NCI-H2107 (cell line): ENCODE measurements at places on chromosomes 2 and 18.
A peak's percentile ranks its signal among the peaks of the same experiment; 100 is the strongest.

- no peak for DNase-seq
Observed at GRCh38 chr2:167784084-167784425, 463.3 kb downstream of the STK39 start.

- DNase-seq: no peak
Observed at GRCh38 chr2:70934981-70935380, 719 bp upstream of the ATP6V1B1 start.

DNA sequence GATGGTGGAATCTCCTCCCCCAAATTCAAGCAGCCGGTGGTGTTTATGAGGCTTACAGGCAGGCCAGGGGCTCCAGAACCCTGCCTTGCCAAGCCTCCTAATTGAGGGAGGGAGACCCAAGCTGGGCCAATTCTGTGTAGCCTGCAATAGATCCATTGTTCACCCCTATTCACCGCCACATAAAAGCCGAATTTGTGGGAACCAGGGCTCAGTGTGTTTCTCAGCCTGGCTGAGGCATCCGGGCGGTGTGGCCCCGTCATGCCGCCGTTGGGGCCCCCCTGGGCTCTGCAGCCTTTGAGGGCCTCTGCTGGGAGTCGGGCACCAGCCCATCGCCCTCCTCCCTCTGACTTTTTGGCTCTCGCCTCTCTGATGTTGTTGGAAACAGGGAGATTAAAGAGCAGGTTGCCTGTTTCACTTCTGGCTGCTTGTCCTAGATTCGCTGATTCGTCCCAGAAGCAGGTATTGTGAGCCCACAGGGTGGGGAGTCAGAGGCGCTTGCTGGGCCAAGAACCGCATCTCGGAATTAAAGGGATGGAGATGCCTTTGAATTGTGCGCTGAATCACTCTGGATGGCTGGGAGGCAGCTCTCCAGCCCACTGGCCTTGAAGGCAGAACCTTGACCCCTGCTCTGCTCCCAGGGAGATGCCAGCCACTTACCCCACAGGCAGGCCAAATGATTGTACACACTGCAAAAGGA is 14.7 kb upstream of the OTOS start:
- DNase-seq: no peak

DNA sequence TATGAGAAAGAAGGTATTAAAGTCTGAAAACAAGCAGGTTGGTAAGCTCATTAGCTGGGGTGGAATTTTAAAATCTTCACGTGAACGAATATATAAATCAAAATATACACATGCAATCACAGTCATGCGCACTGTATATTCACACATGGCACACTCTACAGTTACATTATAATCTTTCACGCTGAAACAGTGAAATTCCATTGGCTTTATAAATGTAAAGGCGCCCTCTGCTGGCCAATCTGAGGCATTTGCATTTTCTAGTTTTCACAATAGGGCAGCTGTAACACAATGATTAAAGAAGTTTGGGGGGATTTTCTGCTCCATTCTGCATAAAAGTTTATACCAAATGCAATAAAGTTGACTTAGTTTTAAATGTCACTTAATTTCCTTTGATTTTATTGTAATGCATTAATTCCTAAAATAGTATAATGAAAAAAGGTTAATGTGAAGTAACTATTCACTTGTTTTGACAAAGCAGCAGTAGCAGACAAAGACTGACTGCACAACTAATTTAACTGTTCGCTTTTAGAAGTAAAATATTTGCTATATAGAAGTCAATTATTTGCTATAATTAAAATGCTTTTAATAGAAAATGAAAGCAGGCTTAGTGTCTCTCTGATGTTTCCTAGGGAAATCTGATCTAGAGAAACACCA is 17.2 kb downstream of the IFIH1 start:
- peak; percentile 36 for DNase-seq

GRCh38 chr2:178804791-178805190 is 2.4 kb downstream of the TTN start:
- no peak for DNase-seq

DNA sequence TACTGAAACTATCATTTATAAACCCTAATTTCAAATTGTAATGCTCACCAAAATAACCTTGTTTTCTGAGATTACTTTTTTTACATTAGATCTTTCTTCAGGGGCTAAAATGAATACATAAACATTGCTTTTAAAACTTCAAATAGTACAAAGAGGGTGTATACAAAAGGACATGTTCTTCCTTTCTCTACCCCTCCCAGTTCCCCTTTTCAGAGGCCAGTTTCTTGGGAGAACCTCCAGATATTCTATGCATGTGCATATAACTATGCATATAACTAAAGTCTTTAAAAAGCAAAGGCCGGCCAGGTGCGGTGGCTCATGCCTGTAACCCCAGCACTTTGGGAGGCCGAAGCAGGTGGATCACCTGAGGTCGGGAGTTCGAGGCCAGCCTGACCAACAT is 10.6 kb upstream of the FAM117B start:
- DNase-seq: no peak

GRCh38 chr18:27449104-27449503 is 264.0 kb upstream of the CHST9 start:
- DNase-seq: no peak

GRCh38 chr2:99297994-99298393 is 3.0 kb downstream of the LYG1 start:
- no peak for DNase-seq

DNA sequence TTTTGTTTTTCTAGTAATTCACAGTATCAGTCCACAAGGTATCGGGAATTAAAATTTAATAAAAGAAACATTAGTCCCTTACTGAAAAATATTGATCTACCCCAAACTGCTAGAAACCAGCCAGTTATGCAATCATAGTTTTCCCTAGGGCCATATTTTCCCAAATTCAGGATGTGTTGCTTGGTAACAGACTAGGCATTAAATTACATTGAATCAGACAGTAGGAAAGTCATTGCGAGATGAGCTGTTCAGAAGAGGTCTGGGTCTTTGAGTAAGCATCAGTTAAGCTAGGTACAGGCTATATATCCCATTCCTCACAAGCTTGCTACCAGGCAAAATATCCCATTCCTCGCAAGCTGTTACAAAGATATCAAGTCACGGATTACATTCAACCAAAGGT is 123.0 kb upstream of the CCDC150 start:
- DNase-seq: no peak

DNA sequence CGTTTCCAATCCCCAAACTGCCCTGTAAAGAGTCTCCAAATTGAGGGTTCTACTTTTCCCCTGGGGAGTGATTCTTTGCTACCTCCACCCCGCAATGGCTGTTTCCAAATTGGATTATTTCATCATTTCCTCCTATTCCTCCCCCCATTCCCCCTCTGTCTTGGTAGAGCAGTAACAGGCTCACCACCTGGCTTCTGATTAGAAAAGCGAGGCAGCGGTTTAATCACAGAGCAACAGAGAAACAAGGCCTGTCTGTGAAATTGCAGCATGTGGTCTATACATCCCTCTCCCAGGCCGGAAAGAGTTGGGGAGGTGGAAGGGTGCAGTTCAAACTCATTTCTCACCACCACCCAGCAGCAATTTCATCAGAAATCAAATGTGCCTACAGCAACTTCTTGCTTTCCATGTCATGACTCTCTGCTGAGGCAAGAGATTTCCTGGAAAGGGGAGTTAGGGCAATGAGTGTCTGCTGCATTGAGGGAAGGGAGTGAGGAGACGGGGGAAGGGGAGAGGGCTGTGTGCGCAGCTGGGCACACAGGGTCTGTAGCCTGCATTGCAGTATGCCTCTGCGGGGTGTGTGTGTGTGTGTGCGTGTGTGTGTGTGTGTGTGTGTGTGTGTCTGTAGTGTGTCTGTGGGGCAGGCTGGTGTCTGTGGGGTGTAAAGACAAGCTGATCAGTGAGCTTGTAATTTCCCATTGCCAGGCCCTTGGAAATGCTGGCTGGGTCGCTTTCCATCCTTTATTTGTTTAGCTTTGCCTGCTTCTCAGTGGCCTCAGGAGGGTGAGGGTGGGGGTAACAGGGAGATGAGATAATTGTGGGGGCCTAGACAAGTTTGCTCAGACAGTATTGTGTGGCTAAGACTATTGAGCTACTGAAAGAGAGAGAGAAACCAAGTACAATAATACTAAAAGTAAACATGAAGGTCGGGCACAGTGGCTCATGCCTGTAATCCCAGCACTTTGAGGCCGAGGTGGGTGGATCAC is 13.5 kb upstream of the IGFBP2 start:
- DNase-seq: peak; percentile 52

- no peak for DNase-seq
Observed at GRCh38 chr2:209367075-209367747, 56.6 kb upstream of the MAP2 start.

DNA sequence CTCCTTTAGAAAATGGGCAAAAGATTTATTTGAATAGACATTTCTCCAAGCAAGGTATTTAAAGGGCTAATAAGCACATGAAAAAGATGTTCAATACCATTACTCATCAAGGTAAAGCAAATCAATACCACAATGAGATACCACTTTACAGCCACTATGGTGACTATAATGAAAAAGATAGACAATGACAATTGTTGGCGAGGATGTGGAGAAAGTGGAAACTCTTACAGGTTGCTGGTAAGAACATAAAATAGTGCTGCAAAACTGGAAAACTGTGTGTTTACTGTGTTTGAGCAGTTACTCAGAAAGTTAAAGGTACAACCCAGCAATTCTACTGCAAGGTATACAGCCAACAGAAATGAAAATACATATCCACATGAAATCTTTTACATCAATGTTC is 31.9 kb upstream of the RNU4ATAC start:
- DNase-seq: no peak

DNA sequence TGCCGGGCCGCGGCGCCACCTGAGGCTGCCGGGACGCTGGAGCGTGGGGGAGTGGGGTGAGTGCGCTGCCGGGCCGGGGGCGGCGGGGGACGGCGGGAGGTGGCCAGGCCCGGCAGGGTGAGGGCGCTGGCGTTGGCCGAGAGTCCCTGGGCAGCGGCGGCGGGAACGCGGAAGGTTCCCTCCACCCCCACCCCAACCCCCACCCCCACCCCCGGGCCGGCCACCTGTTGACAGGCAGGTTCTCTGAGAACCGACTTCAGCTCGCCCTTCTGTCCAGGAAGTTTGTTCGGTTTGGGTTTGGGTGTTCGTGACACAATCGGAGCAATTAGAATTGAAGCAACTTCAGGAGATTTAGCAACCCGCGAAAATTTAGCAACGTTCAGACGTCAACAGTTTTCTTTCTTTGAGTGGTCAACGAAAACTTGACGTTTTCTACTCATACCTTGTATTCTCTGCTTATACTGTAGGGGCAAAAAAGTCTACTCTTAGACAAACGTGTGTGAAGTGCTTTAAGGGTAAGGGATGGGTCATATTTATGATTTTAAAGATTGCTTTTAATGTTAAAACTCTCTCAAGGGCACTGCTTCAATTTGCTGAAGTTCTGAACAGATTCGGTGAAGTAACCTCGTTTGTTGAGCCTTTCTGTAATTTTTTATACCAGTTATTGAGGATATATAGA is 9.3 kb downstream of the OTX1 start:
- no peak for DNase-seq

GRCh38 chr2:38533180-38533579 is 69.5 kb downstream of the HNRNPLL start:
- no peak for DNase-seq

DNA sequence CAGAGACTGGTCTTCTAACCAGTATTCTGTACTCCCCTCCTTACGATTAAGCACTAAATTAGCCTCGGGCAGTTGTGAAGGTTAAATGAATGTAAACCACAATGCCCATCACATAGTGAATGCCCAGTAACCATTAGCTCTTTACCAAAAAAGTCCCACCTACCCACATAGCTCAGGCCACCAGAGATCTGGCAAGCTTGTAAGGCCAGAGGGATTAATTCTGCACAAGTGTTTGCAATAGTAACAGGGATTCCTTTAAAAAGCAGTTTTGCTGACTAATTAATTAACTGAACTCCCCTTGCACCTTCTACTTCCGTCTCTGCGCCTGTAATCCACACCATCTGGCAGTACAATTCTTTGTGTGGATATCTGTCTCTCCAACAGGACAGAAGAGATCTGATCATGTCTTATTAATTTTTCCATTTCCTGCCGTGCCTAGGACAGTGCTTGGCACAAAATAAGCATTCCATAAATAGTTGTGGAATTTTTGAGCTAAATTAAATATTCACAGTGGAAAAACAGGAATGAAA is 36.2 kb upstream of the IGFBP2 start:
- no peak for DNase-seq

- DNase-seq: no peak
Observed at GRCh38 chr2:148209603-148210002, 188.7 kb downstream of the MBD5 start.

DNA sequence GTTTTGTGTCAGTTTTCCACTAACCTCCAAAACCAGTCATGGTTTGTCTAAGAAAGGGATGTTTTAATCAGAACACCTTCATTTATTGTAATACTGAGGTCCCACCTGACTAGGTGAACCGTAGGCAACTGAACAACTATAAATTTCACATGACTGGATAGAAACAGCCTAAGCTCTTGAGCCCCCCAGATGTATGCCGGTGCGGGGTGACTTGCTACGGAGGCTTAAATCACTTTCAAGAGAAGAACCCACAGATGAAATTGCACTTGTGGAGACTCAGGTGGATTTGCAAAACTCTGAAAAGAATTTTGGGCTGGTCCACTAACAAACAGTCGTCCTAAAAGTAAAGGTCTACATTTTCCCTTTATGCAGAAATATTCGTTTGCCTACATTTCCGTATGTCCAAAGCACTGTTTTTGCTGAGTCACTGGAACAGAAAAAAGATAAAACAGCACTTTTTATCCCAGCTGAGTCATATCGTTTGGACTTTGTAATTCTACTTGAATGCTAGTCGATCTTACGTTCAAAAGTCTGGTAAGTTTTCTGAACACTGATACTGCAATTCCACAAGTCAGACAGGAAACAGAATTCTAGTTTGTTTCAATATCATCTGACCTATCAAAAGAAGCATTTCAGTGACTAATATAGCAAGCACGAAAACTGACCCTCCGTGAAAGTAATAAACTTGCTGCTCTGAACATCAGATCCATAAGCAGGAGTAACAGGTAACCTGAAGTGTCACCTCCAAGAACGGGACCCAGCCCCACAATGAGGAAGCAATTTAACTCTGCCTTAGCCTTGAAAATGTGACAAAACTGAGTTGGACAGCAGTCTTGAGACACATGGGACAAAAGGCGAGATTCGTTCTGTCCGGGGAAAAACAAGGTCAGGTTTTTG is 18.1 kb downstream of the ZNF516 start:
- DNase-seq: no peak

DNA sequence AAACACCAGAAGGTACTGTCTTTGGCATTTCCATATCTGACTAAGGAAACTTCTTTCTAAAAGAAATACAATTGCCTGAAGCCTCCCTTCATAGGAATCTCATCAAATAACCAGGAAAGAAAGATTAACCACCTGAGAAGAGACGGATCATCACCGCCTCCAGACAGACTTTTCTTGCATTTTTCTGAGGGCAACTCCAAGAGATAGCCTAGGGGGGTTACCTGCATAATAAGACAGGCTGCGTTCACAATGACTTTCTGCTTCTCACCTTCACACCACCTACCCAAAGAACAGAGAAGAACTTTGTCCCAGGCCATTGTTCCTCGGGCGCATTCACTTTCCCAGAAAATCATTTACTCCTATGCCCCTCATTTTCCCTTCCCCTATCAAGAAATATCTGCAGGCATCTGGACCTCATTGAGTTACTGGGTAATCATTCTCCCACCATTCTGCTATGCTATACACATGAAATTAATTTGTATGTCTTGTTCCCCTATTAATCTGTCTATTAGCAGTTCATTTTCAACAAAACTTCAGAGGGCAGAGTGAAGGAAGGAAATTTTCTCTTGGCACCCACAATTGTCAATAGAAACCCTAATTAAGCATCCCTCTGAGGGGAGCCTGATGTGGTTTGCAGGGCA is 8.3 kb upstream of the POMC start:
- DNase-seq: no peak
